Progenitor cell of endocrine pancreas (in vitro differentiated cells): ENCODE measurements at places on chromosomes 2 and 18. TPM values are rescaled to one million over a fixed set of nuclear protein-coding genes. Genes with fewer than 3 reads are reported as not detected.

The CSRNP3 gene
- total RNA-seq = 10.7 and 14.8 TPM in 2 replicates

The DIPK1C gene
- not detected in 2 replicates for total RNA-seq

The CXCR2 gene
- total RNA-seq = not detected in 2 replicates

The ARPC2 gene
- total RNA-seq = 153 and 160 TPM in 2 replicates

DNA sequence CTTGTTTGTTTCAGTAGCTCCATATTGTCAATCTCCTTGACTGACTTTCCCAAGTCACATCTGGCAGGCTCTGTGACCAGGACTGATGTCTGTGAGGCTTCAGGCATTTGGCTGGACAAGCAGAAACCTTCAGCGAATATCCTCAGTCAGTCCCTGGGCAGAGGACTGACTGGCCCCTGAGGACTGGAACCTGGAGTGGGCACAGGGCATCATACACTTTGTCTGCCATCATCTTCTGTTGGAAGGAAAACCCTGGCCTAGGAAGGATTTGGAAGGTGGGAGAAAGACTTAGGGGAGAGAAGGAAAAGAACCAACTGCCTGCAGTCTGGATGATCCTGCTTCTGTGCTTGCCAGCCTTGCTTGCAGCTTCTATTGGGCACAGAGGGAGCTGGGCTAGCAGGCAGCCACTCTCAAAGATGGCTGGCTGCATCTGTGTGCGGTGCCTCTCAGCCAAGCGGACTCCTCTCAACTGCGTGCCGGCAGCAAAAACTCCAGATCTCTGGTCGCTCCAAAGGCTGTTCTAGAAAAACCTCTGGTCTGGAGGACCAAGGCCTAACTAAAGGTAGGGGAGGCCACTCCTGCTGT lies 126.8 kb downstream of the MARCHF4 start:
- DNase-seq = no peak

GRCh38 chr2:240456447-240457222 lies 21.2 kb downstream of the GPC1 start:
- DNase-seq = no peak

- no peak for DNase-seq
Measured at GRCh38 chr18:5874336-5874735, 21.0 kb downstream of the TMEM200C start.

GRCh38 chr2:16665748-16666448 lies at the start of gene CYRIA:
Gene CYRIA, minus strand, starts transcription at chr2:16665834. Its CDS starts 77,715 bp downstream, at chr2:16588119.
- peak; percentile 42 for DNase-seq

DNA sequence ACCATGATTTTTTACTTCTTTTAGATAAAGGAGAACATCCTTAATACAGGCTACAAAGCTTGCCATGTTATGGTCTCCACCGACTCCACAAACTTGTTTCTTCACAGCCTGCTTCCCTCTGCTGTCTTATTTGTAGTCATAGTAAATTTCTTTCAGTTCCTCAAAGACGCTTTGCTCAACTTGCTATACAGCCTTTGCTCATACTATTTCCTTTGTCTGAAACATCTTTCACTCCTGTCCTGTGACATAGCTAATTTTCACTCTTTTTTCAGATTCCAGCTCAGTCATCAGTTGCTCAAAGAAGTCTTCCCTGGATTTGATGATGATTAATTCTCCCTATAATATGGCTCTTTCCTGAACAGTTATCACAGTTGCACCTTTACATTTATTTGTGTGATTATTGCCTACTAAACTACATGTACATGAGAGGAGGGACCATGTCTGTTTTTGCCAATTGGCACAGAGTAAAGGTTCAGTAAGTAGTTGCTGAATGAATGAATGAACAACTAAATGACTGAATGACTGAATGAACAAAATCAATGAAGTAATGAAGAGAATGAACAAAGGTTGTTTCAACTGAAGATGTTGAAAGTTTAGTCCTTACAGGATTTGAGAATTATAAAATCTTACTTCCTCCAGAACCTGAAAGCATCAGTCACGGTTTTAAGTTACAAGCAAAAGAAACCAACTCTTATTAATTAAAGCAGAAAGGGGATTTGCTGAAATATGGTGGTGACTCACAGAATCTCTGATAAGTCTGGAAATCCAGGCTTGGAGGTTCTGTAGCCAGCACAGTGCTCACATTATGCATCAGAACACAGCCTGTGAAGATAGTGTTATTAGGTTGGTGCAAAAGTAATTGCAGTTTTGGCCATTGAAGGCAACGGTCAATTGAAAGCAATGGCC lies 186.4 kb upstream of the FAM98A start:
- no peak for DNase-seq

- no peak for DNase-seq
Measured at GRCh38 chr2:10258726-10259125, 44.0 kb upstream of the HPCAL1 start.

- peak; percentile 36 for DNase-seq
Measured at GRCh38 chr2:9768388-9768787, 74.9 kb upstream of the TAF1B start.

- no peak for DNase-seq
Measured at GRCh38 chr2:43906448-43907109, 67.8 kb downstream of the ABCG8 start.

GRCh38 chr2:98569197-98569793 lies 39.0 kb downstream of the COA5 start:
- peak; percentile 38 for DNase-seq
